ENCODE measurements at places on chromosomes 7 and 10.
A peak's percentile ranks its signal among the peaks of the same experiment; 100 is the strongest.

DNA sequence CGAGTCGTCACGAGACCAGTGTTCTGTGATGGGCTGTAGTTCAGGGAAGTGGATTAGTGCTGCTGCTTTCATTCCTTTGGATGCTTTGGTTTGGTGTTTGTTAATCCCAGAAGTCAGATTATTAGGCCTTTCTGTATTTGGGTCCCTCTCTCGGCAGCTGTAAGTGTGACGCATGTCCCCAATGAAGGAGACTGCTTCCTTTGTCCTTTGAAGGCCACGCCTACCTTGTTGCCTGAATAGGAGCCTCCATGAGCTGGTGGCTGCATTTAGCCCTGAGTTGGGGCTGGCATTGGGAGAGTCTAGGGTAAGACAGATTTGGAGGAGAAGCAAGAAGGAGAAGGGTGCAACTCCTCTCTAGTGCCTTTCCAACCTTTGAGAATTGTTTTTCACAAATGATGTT, 34.5 kb downstream of the DOCK1 start:
- no peak for DNase-seq

DNA sequence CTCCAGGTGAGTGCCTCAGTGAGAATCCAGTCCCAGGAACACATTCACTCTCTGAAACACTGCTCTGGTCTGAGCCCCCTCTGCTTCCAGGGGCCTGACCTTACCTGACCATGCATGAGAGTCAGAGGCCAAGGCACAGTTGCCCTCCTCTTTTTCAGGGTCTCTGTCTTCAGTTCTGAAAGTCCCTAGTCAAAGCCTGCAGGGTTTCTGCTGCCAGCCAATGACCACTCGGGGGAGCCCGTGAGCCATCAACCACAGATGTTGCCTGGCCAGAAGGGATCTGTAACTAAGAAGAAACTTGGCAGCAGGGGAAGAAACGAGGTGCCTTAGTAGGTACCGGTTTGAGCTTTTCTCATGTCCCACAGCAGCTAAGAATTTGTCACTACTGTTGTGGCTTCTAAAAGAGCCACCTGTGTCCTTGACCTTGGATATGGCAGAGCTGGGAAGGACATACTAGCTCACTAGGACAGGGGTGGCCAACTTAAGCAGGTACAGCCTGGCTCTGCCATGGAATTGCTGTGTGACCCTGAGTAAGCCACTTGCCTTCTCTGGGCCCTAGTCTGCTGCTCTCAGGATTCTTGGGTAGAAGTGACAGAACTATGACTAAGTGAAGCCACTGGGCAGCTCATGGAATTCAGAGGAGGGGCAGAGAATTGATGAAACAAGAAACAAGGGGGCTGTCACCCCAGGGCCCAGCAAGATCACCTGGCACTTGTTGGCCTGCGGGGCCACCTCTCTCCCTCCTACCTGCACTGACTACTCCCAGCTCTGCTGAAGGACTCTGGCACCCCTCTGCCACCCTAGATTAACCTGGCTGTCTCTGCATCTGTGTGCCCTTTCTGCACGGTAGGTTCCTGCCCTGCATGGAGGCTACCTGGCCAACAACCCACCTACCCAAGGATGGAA, 83.8 kb upstream of the GPR26 start:
- DNase-seq: peak; percentile 61

GRCh38 chr7:66050990-66051448, 24.6 kb upstream of the ASL start:
- peak; percentile 24 for DNase-seq

DNA sequence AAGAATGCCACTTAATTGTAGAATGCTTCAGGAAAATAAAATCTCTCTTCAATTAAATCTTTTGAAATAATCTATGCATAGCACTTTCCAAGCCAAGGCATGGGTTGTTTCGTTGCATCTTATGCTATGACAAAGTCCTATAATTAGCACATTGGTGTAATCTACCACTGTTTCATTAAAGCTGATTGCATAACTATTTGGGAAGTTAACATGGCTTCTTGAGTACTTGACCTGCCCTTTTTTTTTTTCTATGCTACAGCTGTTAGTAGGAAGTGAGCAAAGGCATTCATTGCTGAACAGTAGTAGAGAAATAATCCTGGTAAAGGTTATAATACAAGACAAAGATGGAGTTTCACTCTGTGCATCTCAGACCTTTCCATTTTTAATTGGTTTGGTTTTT, 557.2 kb upstream of the CELF2 start:
- DNase-seq: peak; percentile 80

- peak; percentile 49 for DNase-seq
These were observed 88.5 kb downstream of the ANKRD7 start for GRCh38 chr7:118312966-118313365.

GRCh38 chr7:148540041-148540738, 50.4 kb upstream of the C7orf33 start:
- no peak for DNase-seq

DNA sequence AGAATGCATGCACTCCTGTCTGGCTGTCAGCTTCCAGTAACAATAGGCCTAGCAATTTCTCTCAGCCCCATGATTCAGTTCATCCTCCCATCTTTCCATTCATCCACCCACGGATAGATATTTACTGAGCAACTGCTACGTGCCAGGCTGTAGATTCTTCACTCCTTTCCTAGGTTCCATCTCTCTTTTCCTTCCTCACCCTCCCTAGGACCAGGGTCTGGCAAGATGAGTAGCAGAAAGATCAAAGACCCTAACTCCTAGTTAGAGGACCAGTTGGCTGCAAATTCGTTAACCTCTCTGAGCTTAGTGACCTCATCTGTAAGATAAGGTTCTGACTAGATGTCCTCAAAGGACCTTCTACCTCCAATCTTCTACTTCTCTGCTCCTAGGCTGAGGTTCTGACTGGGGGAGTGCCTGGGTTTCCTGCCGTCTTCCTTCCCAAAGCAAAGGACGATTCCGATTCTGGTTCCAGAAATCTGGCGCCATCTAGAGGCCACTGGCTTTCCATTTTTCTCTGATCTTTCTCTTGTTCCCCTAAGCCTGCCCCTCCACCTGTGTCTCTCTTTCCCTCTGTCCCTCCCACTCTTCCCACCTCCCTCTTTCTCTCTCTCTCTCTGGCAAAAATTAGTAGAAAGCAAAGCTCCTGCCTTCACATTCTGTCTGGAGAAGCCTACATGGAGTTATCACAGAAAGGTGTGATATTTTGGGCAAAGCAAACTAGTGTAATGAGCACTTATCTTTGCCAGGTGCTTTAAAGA, 26.2 kb downstream of the TBATA start:
- peak; percentile 73 for DNase-seq
